ENCODE measurements at places on chromosomes 3 and 15.

DNA sequence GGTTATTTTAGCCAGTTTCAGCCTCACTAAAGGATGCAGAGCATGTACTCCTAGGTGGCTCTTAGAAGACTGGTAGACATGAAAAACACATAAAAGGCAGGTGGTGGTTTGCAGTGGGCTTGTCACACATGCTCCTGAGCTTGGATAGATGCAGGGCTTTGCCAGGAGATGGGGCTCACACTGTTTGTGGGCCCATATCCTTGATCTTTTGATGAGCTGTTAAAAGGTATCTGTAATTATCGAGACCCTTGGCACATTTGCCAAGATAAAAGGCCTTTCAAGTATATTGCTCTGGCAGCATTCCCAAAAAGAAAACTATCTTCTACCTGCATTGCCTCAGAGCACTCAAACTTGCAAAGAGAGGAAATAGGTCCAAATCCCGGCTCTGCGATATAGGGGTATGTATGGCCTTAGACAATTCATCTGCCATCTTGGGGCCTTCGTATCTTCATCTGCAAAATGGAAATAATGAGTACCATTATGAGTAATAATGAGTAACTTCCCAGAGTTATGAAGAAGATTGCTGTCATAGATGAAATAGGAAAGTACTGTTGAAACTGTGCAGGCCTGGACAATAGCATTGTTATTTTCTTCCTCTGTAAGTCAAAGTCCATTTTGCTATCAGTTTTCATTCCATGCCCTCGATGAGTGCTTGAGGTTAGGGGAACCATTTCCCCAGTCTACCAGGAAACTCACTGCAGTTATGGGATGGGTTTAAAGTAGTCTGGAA, 172.7 kb downstream of the SYNPR start:
- no peak for DNase-seq

DNA sequence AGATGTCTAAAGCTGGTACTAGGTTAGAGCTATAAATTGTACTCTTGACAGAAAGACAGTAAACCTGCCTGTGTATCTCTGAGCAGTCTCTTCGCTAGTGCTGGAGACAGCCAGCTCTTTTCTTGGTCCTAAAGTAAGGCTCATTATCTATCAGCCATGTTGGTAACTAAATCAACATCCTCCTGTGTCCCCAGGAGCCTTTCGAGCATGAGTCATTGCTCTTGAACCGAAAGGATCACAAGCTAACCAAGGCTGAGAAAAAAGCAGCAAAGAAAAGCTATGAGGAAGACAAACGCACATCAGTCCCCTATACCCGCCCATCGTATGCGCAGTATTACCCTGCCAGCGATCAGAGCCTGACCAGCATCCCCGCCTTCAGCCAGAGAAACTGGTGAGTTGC, 25.0 kb upstream of the TEX264 start:
- no peak for DNase-seq

DNA sequence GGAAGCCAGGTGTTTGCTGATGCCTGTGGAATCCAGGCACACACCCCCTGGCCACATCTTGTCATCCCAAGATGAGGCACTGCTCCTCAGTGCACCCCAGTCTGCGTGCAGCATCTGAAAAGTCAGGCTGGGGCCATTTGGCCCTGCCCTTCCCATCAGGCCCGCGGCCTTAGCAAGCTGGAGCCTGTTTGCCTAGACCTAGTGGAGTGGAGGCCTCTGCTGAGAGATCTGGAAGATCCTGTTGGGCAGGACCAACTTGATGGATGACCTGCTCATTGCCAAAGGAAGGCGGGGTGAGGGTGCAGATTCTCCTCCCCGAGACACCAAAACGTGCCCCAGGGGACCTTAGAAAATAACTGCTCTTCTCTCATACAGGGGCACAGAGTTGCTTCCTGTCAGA, 220.2 kb downstream of the SHQ1 start:
- DNase-seq = no peak

- no peak for DNase-seq
Observed at GRCh38 chr15:48442011-48442410, 110.8 kb downstream of the DUT start.

DNA sequence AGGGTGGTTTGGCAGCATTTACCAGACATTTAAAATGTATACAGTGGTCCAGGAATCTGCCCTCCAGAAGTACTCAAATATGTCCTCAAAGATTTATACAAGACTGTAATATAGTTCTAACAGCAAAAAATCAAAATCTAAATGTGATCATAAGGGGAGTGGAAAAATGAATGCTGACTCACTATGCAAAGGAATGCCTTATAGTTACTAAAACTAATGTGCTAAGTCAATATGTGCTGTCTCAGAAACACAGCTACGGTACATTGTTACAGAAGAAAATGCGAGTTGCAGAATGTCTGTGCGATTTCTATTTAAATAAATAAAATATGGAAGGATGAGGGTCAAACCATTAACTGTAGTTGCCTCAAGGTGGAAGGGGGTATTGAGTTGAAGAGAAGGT, 230.1 kb upstream of the UBE2E1 start:
- DNase-seq = no peak

GRCh38 chr3:23991306-23991682, 46.2 kb downstream of the NR1D2 start:
- DNase-seq = no peak

- no peak for DNase-seq
Observed at GRCh38 chr3:161236240-161236639, 15.1 kb downstream of the NMD3 start.

GRCh38 chr3:36944012-36944640, 728 bp downstream of the TRANK1 start:
- no peak for DNase-seq

GRCh38 chr15:72671525-72671924, 14.5 kb downstream of the HIGD2B start:
- no peak for DNase-seq

GRCh38 chr3:138942271-138942670, 4.7 kb downstream of the FOXL2 start:
- DNase-seq = no peak

DNA sequence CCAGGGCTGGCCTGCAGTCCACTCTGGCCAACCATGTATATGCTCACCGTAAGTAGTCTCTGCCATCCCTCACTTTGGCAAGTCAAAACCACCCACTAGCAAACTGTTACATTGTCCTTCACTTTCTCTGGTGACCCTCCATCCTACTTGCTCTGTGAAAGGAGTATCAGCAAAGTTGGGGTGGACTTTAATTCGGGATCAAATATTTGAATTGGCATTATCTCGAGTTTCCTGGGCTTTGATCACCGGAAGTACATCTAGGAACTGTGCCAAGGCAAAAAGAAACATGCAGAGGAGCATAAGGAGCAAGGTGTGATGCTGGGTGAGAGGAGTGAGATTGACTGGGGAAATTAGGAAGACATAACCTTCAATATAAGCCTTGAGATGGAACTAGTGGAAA, 188.9 kb upstream of the P2RY1 start:
- no peak for DNase-seq

DNA sequence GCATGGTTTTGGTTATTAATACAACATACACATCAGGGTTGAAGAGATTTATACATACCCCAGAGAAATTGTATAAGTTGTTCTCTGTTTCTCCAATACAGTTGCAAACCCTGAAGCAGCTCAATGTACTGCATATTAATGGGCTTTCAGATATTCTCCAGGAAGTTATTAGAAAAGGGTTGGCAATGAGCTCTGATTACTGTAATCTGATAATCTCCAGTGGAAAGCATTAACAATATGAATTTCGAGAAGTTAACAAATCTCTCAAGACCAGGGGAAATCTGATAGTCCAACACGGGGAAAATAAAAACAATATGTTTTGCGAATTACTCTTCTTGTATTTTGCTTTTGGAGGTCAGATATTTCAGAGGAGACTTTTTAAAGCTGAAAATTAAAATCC, 950.1 kb downstream of the TBL1XR1 start:
- DNase-seq = no peak

GRCh38 chr3:105788593-105788992, 80.2 kb downstream of the CBLB start:
- DNase-seq = no peak

- no peak for DNase-seq
Observed at GRCh38 chr3:63914312-63914711, 2.1 kb upstream of the SCAANT1 start.

GRCh38 chr15:57403566-57404325, 27.4 kb downstream of the CGNL1 start:
- no peak for DNase-seq

DNA sequence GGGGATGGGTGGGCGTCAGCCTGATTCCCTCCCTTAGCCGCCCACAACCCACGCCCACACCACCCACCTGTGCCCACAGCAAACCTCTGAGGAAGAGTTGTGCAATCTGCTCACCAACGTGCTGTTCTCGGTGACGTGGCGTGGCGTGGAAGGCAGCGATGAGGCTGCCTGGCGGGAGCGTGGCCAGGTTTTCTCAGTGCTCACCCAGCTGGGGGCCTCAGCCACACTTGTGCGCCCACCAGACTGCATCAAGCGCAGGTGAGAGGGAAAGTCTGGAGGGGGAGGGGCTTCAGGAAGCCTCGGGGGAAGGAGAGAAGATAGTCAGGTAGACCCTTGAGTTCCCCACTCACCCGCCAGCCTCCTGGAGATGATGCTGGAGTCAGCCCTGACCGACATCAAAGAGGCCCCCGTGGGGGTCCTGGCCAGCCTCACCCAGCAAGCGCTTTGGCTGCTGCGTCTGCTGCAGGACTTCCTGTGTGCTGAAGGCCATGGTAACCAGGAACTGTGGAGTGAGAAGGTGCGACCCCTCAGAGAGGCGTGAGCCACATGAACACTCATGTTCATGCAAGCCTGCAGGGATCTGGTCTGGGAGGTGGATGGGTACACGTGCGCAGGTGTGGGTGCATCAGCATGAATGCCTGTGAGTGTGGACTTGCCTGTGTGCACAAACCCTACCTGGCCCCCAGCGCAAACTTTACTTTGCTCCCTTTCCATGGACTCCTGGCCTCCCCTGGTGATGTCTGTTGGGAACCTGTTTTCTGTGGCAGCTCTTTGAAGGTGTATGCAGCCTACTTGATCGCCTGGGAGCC, 21.7 kb downstream of the NBEAL2 start:
- no peak for DNase-seq

GRCh38 chr3:46091741-46092701, 64.7 kb upstream of the XCR1 start:
- DNase-seq = no peak

GRCh38 chr15:34818526-34818925, 23.2 kb upstream of the ACTC1 start:
- no peak for DNase-seq

DNA sequence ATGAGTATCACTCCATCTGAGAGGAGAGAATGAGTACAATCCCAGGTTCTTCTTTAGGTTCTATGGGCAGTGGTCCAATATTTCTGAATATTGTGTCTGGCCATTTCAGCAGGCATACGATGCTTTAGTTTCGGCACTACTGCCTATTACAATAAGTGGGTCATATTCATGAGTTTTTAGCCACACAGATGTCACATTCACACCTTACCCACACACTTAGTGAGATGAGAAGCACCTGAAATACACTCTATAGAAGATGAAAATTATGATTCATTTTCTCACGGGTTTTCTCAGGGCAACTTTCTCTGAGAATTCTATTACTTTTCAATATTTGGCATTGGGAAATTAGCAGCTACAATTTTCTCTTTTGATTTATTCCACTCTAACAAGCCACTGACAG, 132.2 kb downstream of the TGFBR2 start:
- no peak for DNase-seq

- no peak for DNase-seq
Observed at GRCh38 chr15:37097144-37097919, 3.0 kb downstream of the MEIS2 start.

DNA sequence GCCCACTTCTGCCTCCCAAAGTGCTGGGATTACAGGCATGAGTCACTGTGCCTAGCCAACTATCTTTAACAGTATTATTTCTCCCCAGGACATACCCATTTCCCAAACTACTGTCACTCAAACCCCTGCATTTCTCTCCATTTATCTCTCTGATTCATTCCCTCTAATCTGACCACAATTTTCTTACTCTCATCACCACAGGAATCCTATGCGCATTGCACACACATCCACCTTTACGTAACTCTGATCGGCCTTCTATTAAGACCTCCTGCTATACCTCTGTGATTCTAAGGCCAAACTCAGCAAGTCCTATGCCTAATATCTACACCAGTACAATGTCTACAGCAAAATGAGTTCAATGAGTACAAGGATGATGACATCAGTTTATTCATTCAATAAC, 235.0 kb downstream of the ULK4 start:
- DNase-seq = no peak

- no peak for DNase-seq
Observed at GRCh38 chr15:67096546-67097294, 31.3 kb downstream of the SMAD3 start.

- no peak for DNase-seq
Observed at GRCh38 chr3:172634948-172635347, 75.9 kb downstream of the NCEH1 start.

GRCh38 chr3:160001148-160001760, 12.6 kb downstream of the IL12A start:
- no peak for DNase-seq

- peak; percentile 36 for DNase-seq
Observed at GRCh38 chr15:30991255-30992235, at the start of gene MTMR10. Gene MTMR10, minus strand, starts transcription at chr15:30991628. Its CDS starts 122 bp downstream, at chr15:30991506.

GRCh38 chr3:129263161-129263910, 13.9 kb downstream of the COPG1 start:
- no peak for DNase-seq

Data from HCT116 (cell line).